ENCODE measurements at places on chromosomes 12 and 14.

- H3K27me3 ChIP-seq, result no peaks in the 10 kb centered on the region
- no peaks in the 10 kb centered on the region for H3K36me3 ChIP-seq
- no peak overlapping the region for H3K4me3 ChIP-seq
- H3K4me1 ChIP-seq, result no peaks in the 10 kb centered on the region
- H3K27ac ChIP-seq, result no peak overlapping the region
Measured at GRCh38 chr12:115440438-115440837, 756.5 kb upstream of the TBX3 start.

DNA sequence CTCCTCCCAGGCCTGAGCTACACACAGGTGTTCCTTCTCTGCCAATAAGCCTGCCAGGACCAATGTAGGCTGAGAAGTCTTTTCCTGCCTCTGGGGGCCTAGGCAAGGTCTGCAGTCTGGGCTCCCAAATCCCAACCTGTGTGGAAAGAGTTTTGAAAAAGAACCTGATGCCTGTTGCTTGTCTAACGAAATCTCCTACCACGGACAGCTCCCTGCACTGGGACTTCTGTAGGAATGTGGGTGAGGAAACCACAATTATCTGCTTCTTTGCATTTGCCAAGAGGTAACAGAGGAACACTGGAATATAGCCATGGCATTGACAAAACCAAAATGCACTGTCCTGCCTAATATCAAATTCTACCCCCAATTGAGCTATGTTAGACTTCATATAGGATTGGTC lies 877.0 kb upstream of the TMEM132C start:
- no peak overlapping the region for H3K4me3 ChIP-seq
- H3K4me1 ChIP-seq, result no peaks in the 10 kb centered on the region
- DNase-seq, result no peak

GRCh38 chr12:42862055-42862454 lies 272.5 kb upstream of the PRICKLE1 start:
- no peaks in the 10 kb centered on the region for H3K36me3 ChIP-seq
- no peaks in the 10 kb centered on the region for H3K4me1 ChIP-seq

- H3K4me1 ChIP-seq, result no peaks in the 10 kb centered on the region
- no peak for DNase-seq
- H3K4me3 ChIP-seq, result no peak overlapping the region
- H3K27me3 ChIP-seq, result no peaks in the 10 kb centered on the region
- no peaks in the 10 kb centered on the region for H3K36me3 ChIP-seq
- H3K27ac ChIP-seq, result no peak overlapping the region
Measured at GRCh38 chr14:102733326-102733725, 43.9 kb upstream of the TRAF3 start.

GRCh38 chr14:80959496-80959895 lies 4.1 kb downstream of the TSHR start:
- peak overlapping the region; percentile 85 for H3K27ac ChIP-seq
- peaks cover 24% of the 10 kb centered on the region for H3K27me3 ChIP-seq
- H3K4me1 ChIP-seq, result peaks cover 56% of the 10 kb centered on the region
- H3K36me3 ChIP-seq, result peaks cover 10% of the 10 kb centered on the region

DNA sequence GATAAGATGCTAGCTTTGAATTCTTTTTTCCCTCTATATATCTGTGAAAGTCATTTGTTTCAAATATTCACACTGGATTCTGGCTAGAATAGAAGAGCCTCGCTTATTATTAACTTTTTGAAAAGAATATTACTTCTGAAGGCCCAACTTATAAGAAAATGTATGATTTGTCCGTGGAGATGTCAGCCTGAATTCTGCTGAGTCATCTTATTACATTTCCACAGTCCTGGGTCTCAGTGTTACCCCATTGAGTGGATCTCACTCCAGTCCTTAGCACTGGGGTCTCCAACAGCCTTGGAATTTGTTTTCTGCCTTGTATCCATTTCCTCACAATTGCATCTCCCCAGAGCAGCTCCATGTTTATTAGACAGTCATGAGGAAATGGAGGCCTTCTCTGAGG lies 907.9 kb downstream of the VRK1 start:
- H3K4me1 ChIP-seq, result peaks cover 73% of the 10 kb centered on the region
- H3K27me3 ChIP-seq, result no peaks in the 10 kb centered on the region
- H3K4me3 ChIP-seq, result peak overlapping the region; percentile 55
- peaks cover 3% of the 10 kb centered on the region for H3K36me3 ChIP-seq
- DNase-seq, result no peak
- peak overlapping the region; percentile 38 for H3K27ac ChIP-seq

DNA sequence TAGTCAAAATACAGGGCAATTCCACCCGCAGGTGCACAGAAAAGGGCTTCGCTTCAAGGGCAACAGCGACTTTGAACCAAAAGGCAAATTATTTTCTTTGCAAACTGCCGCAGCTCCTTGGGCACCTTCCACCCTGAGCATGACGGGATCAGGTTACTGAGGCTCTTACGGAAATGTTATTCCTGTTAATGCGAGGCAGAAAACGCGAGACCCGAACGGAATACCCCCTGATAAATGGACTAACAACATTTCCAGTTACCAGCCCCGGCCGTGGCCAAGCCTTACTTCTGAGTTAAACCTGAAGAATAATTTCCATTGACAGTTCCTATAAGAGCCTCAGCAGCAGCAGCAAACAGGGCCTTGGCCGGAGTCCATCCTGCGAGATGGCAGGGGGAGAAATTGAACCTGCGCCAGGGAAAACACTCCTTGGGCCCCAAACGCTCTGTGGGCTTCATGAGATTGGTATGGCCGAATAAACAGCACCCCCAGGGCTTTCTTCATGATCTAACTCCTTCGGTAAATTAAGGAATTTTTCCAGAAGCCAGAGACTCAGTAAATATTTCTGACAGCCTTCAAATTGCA lies 70.0 kb upstream of the DICER1 start:
- H3K4me3 ChIP-seq, result no peak overlapping the region
- no peaks in the 10 kb centered on the region for H3K36me3 ChIP-seq
- peaks cover 6% of the 10 kb centered on the region for H3K27me3 ChIP-seq
- DNase-seq, result no peak
- H3K27ac ChIP-seq, result no peak overlapping the region
- no peaks in the 10 kb centered on the region for H3K4me1 ChIP-seq

DNA sequence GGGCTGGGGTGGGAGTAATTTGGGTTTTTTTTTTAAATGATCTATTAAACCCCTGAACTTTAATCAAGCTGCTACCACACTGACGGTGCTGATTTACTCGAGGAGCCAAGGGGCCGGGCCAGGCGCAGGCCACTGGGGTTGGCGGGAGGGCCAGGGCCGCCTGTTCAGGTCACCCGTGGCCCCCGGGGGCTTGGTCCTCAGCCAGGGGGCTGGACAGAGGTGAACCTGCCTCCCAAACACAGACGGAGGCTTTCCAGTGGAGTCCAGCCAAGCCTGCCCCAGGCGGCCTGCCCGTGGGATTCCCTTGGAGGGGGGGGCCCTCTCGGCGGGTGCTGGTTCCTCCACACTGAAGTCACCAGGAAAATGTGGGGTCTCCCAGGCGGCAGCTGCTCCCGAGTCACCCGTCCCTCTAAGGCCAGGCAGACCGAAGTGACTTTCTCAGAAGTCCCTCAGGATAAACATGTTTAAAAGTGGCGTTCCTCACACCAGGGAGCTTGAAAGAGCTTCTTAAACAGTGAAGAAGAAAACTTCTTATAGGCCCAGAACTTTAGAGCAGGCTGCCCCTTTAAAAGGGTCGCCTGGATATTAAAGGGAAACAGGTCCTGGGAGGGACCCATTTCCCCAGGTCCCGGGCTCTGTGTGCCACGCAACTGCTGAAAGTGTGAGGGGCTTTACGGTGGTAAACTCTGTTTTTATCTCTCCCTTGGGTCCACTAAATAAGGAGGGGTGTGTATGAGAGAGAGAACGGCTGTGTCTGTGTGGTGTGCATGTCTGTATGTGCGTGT lies 167.2 kb upstream of the GSC start:
- DNase-seq, result no peak
- no peaks in the 10 kb centered on the region for H3K27me3 ChIP-seq
- no peaks in the 10 kb centered on the region for H3K4me1 ChIP-seq
- H3K36me3 ChIP-seq, result no peaks in the 10 kb centered on the region

- H3K27ac ChIP-seq, result no peak overlapping the region
- H3K36me3 ChIP-seq, result no peaks in the 10 kb centered on the region
- H3K27me3 ChIP-seq, result peaks cover 11% of the 10 kb centered on the region
- no peaks in the 10 kb centered on the region for H3K4me1 ChIP-seq
Measured at GRCh38 chr12:29509503-29509902, 12.0 kb upstream of the OVCH1 start.

DNA sequence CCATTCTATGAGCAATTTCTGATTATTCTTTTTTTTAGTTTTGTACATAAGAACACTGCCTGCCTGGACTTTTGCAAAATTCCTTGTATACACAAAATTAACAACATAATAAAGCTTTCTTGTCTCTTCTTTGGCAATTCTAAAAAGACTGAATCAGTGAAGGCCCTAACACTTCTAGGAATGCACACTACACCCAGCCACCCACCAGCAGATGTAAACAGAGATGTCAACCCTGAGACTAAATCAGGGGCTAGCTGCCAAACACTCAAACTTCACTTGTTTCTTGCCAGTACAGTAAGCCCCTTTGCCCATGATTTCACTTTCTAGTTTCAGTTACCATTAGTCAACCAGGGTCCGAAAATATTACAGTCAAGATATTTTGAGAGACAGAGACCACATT lies 15.5 kb downstream of the DCAF5 start:
- no peaks in the 10 kb centered on the region for H3K27me3 ChIP-seq
- H3K4me1 ChIP-seq, result peaks cover 18% of the 10 kb centered on the region
- H3K4me3 ChIP-seq, result no peak overlapping the region
- no peak for DNase-seq
- no peak overlapping the region for H3K27ac ChIP-seq
- peaks cover 8% of the 10 kb centered on the region for H3K36me3 ChIP-seq

- peaks cover 38% of the 10 kb centered on the region for H3K36me3 ChIP-seq
- H3K4me1 ChIP-seq, result peaks cover 43% of the 10 kb centered on the region
- no peaks in the 10 kb centered on the region for H3K27me3 ChIP-seq
Measured at GRCh38 chr12:42234970-42235369, 3.1 kb downstream of the YAF2 start.

DNA sequence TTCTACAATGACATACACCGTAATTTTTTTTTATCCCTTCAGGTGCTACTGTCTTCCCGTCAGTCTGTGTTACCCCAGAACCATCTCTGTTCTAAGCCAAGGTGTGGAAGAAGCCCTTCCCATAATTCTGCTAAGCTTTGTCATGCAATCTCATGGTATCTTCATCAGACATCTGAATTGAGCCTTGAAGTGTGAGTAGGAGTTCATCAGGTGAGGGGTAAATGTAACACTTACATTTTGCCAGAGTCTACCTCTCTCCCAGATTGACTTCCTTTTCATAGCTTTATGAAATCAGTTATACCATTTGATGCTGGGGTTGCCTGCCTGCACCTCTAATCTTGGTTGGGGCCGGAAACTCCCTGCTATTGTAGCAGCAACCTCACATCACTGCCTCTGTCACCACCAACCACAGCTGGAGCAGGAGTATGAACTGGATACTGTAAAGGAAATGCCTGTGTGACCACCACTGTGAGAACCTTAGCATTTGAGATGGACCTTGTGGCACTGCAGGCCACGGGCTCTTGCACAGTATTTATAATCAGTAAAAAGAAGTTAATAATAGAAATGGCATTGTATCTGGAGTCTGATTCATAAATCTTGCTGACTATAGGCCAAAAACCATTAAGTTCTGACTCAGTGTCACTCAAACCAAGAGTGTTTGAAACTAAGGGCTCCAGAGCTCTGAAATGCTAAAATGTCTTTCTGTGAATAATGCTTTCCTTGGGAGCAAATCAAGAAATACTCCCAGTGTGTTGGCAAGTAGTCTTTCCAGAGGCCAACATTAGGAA lies 58.7 kb upstream of the STK38L start:
- H3K27me3 ChIP-seq, result no peaks in the 10 kb centered on the region
- H3K27ac ChIP-seq, result peak overlapping the region; percentile 62
- peak; percentile 86 for DNase-seq
- H3K36me3 ChIP-seq, result peaks cover 1% of the 10 kb centered on the region
- H3K4me1 ChIP-seq, result peaks cover 22% of the 10 kb centered on the region

DNA sequence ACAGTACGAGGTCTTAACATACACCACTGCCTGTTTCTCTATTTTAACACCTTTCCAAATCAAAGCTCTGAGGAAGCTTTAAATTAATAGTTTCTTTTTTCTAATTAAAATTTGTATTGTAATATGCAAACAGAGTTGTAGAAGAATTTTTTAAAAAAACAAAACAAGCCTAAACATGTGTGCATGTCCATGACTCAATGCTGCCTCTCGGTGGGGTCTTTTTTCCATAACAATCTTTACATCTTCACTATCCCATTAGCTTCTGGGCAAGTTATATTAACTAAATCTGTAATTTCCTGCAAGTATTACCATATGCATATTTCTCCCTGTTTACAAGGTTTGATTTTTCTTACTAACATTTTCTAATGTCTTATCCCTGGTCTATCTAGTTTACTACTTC lies 143.9 kb upstream of the NAV3 start:
- H3K27ac ChIP-seq, result no peak overlapping the region
- no peak overlapping the region for H3K4me3 ChIP-seq
- H3K36me3 ChIP-seq, result no peaks in the 10 kb centered on the region
- H3K4me1 ChIP-seq, result no peaks in the 10 kb centered on the region
- no peaks in the 10 kb centered on the region for H3K27me3 ChIP-seq
- no peak for DNase-seq

DNA sequence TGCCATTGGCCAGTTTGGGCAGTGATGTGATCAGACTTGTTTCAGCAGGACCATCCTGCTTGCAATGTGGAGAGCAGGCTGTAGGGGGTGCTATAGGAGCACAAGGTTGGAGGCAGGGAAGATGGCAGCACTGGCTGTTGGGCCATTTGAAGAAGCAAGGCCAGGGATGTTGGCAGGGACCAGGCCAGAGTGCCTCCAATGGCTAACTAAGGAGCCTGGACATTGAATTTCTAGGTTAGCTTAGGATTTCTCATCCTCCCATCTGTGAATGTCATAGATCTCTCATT lies 23.5 kb downstream of the FGF23 start:
- peaks cover 4% of the 10 kb centered on the region for H3K4me1 ChIP-seq
- DNase-seq, result peak; percentile 88
- no peak overlapping the region for H3K4me3 ChIP-seq
- H3K27ac ChIP-seq, result no peak overlapping the region
- H3K27me3 ChIP-seq, result peaks cover 11% of the 10 kb centered on the region

Measured in activated CD4-positive, alpha-beta T cell treated with anti-CD3 and anti-CD28 coated beads, Interleukin-2, amount 10 ng/mL, durations not matched to agents 24 days and 14 days (primary cell).